ENCODE measurements at places on chromosomes 7 and 10.

DNA sequence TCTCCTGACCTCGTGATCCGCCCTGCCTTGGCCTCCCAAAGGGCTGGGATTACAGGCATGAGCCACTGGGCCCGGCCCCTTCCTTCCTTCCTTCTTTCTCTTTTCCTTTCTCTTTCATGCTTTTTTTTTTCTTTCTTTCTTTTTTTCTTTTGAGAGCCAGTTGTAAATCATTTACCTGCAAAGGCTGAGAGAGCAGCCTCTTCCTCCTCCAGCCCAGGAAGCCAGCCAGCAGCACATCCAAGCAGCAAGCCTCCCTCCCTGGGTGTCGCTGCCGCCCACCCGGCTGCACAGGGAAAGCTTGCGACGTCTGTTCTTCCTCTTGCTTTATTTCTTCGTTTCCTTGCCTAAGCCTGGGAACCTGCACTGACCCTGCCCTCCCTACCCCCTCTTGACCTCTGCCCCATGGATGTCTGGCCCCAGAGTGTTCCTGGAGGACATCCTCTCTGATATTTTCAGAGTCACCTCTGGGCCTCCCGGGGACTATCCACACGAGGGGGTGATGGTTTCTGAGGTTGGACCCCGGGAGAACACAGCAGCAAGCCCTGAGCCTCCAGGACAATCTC, 62.8 kb upstream of the MYL10 start:
- no peak for DNase-seq

DNA sequence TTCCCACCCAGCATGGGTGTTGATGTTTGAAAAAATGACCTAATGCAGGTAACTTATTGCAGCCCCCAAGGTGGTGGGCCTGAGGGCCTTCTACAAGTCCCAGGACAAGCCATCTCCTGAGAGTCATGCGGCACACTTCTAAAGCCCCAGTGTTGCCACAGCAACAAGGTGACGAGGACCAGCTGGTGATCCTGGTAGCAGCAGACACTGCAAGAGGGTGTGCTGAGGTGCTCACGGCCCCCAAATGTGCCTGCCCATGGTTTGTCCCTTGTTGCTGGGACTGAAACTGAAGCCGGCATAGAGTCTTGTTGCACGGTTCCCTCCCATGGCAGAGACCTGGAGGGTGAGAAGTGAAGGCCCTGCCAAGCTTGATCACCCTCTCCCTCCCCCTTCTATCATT, 333.2 kb upstream of the MGMT start:
- DNase-seq: no peak

DNA sequence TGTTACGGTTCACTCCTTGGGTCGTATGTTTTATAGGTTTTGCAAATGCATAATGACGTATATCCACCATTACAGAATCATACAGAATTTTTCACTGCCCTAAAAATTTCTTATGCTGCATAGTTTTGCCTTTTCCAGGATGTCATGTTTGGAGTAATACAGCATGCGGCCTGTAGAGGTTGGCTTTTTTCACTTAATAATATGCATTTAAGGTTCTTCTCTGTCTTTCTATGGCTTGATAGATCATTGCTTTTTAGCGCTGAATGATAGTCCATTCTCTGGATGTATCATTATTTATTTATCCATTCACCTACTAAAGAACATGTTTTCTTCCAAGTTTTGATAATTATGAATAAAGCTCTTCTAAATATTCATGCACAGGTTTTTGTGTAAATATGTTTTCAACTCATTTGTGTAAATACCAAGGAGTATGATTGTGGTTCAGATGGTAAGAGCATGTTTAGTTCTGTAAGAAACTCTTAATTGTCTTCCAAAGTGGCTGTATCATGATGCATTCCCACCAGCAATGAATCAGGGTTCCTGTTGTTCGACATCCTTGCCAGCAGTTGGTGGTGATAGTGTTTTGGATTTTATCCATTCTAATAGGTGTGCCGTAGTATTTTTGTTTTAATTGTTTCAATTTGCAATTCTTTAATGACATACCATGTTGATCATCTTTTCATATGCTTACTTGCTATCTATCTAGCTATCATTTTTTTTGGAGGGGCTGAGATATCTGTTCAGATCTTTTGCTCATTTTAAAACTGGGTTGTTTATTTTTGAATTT, 531.2 kb upstream of the GHITM start:
- DNase-seq: no peak

- DNase-seq: no peak
These were observed 659 bp downstream of the FIGNL1 start for GRCh38 chr7:50449501-50449880.

- no peak for DNase-seq
These were observed 54.3 kb downstream of the ARHGAP21 start for GRCh38 chr10:24669285-24669852.

DNA sequence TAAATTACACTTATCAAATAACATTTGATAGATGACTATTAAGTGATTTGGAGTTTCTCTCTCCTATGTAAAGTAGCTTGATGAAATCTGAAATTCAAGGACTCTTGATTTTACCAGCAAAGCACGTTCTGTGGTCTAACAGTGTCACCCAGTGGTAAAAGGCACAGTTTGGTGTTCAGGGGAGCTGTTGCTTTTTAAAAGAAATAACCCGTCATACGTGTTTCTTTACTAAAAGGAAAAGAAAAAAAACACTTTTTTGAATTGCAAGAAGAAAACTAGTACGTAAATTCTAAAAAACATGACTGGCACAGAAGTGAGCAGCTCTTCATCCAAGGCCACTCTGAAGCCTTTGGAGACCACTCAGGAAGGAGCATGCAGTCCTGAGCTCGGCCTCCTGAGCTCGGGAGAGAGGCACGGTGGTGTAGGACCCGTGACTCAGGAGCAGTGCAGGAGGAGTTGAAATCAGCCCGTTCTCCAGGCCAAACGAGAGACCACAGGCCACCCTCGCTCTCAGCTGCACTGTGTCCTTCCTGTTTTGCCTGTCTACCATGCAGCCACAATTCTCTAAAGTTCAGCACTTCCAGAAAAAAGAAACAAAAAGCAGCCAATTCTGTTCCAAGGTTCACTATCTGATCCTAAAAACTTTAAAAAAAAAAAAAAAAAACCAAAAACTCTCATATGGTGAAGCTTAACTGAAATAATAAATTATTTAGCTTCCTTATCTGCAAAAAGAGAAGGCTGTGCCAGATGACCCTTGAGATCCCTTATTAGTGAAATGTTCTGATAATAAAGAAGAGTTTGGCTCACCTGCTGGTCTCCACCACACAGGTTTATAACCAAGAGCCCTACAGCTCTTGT, 212.6 kb upstream of the FRMD4A start:
- no peak for DNase-seq

- no peak for DNase-seq
These were observed 13.2 kb downstream of the ZNF488 start for GRCh38 chr10:47370878-47371277.

DNA sequence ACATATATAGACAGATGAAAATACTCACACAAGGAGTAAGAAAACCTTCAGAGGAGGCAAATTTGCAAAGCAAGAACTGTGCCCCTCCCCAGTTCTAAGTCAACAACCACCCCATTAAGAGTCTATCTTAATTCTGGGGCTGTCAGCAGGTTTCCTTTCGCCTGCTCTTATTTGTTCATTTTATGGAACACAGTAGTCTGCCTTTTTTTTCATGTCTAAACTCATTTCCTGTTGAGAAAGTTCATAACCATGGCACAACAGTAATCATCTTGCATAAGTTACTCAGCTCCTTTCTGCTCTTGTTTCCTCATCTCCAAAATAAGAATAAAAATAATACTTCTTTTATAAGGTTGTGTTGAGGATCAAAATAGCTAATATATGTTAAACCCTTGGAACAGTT, 25.8 kb upstream of the AMPH start:
- DNase-seq: no peak

GRCh38 chr10:119991066-119991465, 98.5 kb downstream of the SEC23IP start:
- DNase-seq: no peak

- no peak for DNase-seq
These were observed 28.1 kb upstream of the NAMPT start for GRCh38 chr7:106312906-106313305.

DNA sequence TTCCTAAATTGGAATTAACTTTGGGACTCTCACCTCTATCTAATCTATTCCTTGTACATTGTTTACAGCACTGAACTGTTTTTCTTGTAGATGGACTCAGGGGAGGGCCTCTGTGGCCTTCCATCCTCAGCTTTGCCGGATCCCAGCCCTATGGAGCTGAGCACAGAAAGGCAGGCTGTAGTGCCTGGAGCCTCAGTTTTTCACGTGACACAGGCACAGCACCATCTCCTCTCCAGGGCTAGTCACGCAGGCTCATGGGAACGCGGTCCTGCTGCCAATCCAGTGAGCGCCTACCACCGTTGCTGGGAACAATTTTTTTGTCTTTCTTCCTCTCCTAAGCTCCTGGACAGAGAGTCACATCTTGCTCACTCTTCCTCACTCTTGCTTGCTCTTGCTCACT, 75.6 kb upstream of the DDC start:
- no peak for DNase-seq

- no peak for DNase-seq
These were observed 20.2 kb upstream of the ASL start for GRCh38 chr7:66055321-66055956.

DNA sequence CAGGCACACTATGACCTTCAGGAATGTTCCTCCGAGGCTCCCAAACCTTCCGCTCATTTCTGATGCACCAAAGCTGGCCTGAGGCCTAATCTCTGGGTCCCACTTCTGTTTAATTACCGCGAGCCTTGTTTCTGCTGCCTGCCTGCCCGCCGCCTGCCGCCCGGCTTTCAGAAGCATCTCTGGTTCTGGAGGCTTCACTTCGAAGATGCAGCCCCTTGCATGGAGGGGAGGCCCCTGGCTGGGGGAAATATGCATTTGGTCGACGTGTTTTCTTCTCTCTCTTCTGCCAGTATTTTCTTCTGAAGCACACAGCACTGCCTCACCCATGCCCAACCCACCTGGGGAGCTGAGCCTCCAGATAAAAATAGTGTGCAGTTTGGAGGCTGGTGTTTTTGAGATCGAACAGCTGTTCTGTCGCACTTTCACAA, 166.9 kb downstream of the PAXIP1 start:
- no peak for DNase-seq

DNA sequence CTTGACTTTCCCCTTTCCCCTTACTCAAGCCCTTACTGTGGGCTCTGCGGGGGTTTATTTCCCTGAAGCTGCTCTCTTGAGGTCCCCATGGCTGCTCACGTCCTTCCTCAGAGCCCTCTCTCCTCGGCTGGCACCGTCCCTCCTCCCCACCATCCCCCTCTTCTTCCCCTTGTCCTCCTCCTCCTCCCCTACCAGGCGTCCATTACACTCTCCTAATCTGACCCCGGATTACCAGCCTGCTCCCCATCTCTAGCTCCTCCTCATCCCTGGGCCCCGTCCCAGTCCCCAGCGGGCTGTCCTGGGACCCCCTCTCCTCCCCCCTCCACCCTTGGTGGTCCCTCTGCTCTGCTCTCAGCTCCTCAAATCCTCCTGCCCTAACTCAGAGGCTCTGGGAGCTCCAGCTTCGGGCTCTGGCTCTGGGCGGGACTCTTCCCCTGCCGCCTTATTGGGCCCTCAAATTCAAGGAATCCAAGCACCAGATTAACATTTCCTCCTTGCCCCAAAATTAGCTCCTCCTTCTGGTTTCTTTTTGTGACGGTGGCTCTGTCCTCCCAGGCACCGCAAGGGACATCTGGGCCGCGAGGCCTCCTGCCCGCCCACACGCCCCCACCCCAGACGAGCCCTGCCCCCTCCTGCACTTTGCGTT, 48.5 kb upstream of the LEP start:
- no peak for DNase-seq

DNA sequence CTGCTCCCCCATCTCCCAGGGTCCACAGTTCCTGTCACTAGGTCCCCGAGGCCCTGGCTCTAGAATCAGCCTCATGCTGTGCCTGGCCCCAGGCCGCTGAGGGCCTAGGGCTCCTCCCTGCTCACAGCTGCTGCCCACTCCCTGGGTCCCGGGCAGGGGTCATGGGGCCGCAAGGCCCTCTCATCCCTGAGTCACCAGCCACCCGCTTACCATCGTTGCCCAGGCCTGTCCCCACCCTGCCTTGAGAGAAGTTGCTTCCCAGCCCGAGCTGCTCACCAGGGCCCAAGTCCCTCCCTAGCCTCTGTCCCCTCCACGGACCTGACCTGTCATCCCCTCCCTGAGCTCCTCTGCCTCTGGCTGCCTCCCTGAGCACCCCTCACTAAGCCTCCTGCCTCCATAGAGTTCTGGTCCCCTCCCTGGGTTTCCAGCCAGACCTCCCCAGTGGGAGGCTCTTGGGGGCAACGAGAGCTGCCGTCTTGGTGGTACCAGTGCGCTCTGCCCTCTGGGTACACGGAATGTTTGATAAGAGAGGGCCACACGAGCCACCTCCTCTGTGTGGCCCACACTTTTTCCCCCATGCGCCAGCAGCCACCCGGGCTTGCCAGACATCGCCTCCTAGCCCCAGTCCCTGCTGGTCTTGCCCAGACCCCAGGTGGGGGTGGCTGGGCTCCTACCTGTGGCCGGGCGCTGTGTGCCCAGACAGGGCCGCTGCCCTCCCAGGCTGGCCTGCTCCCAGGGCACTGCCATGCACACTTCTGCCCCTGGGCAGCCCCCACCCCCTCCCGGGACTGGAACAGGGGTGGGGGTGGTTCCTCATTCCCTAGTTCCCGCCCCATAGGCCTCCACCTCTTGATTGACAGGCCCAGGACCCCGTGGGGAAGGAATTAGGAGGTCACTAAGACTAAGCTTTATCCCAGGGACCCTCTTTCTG, 21.3 kb downstream of the MLXIPL start:
- DNase-seq: no peak

GRCh38 chr10:8403711-8404371, 349.4 kb downstream of the GATA3 start:
- no peak for DNase-seq

DNA sequence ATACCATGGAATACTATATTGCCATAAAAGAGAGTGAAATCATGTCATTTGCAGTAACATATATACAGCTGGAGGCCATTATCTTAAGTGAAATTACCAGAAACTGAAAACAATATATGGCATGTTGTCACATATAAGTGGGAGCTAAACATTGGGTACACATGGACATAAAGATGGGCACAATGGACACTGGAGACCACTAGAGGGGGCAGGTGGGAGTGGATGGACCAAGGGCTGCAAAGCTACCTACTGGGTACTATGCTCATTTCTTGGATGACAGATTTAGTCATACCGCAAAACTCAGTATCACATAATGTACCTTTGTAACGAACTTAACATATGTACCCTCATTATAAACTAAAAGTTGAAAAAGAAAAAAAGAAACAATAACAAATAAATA, 1167.6 kb downstream of the NXPH1 start:
- no peak for DNase-seq

GRCh38 chr10:68082872-68083271, 7.8 kb upstream of the HERC4 start:
- DNase-seq: no peak

DNA sequence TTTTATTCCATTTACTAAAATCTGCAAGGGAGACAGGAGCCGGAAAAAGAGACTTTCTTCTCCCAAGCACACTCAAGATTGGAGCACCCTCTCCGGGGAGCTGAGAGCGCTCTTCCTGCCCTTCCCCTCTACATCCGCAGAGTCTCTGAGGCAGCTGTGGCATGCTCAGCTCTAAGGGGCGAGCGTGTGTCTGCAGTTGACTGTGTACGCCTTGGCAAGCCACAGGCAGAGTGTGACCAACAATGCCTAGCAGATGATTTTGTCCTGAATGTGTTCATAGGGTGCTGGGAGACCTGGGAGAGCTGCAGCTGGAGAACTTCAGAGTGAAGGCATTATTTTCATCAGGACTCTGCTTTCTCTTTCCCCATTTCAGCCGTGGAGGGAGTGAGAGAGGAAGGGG, 20.7 kb downstream of the MTURN start:
- no peak for DNase-seq
